ENCODE measurements at places on chromosomes 4 and X.

DNA sequence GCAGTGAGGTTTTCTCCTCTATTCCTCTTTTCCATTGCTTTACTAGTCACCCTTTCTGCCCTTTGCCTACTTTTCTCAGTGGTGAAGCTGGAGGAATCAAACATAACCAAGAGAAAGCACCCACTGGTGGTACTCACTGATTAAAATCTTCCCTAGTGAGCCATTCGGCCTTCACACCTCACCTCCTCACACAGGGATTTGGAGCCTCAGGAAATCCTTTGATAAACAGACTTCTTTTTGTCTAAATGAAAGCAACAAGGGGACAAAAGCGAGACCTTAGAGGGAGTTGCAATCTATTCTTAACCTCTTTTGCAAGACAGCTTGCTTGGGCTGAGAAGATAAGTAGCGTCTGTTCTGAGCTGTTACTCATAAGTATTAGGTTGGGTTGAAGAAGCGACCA, 572.6 kb downstream of the ZNF674 start:
- no peak for DNase-seq

- peak; percentile 91 for DNase-seq
These were observed 5.7 kb downstream of the CD99 start for GRCh38 chrX:2696698-2697215.

GRCh38 chr4:10803713-10804343, 119.3 kb upstream of the CLNK start:
- DNase-seq = no peak

DNA sequence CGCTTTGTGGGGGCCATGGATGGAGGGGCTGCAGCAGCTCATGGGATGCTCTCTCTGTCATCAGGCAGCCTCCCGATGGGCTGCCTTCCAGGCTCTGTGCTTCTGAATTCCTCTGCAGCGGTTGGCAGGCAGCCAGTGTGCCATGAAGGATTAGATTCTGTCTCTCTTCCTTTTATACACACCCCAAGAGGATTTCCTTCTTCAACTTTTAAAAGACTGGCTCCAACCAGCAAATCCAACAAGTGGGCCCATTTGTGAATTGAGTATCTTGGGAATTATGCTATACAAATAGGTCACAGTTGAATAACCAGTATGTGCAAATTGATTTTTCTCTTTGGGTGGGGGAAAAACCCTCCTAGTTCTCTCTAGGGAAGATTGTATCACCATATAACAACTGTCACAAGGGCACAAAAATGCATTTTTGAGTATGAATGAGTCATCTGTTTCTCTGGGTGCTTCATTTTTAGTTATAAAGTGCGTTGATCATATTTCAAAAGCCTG, 96.8 kb upstream of the FAT1 start:
- DNase-seq = no peak

Measured in NB4 (cell line).